ENCODE measurements at places on chromosomes 2 and 18.
A peak's percentile ranks its signal among the peaks of the same experiment; 100 is the strongest.

DNA sequence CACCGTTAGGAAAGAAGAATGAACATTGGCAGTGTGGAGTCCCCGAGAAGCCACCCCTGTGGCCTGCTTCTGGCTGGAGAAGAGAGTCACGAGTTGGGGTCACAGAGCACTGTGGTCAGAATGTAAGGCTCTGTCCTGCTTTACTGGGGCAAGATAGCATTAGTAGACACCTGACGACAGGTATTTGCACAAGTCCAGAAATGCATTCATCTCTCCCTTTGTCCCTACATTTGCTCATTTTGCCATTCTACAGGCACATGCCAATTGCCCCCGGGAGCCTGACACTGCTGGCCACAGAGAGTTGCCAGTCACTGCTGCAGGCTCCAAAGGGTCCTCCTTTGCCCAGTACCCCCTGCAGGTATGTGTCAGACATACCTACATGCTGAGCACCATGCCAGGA lies 133.3 kb downstream of the SMAD2 start:
- no peak for DNase-seq

DNA sequence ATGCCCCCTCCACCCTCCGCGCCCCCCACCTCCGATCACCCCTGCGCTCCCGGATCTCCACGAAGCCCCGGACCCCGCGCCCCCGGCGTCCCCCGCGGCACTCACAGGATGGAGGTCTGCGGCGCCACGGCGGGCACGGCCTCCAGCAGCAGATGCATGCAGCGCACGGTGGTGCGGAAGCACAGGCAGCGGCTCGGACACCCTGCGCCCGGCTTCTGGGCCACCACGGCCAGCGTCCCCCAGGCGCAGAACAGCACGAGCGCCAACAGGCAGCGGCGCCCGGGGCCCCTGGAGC lies 217 bp downstream of the PXDN start:
- peak; percentile 67 for DNase-seq

- DNase-seq: no peak
Measured at GRCh38 chr2:111199840-111200239, 79.1 kb downstream of the BCL2L11 start.

- DNase-seq: no peak
Measured at GRCh38 chr2:7594211-7594610, 677.0 kb downstream of the RNF144A start.

- DNase-seq: peak; percentile 62
Measured at GRCh38 chr2:136468799-136469369, 296.5 kb upstream of the THSD7B start.

DNA sequence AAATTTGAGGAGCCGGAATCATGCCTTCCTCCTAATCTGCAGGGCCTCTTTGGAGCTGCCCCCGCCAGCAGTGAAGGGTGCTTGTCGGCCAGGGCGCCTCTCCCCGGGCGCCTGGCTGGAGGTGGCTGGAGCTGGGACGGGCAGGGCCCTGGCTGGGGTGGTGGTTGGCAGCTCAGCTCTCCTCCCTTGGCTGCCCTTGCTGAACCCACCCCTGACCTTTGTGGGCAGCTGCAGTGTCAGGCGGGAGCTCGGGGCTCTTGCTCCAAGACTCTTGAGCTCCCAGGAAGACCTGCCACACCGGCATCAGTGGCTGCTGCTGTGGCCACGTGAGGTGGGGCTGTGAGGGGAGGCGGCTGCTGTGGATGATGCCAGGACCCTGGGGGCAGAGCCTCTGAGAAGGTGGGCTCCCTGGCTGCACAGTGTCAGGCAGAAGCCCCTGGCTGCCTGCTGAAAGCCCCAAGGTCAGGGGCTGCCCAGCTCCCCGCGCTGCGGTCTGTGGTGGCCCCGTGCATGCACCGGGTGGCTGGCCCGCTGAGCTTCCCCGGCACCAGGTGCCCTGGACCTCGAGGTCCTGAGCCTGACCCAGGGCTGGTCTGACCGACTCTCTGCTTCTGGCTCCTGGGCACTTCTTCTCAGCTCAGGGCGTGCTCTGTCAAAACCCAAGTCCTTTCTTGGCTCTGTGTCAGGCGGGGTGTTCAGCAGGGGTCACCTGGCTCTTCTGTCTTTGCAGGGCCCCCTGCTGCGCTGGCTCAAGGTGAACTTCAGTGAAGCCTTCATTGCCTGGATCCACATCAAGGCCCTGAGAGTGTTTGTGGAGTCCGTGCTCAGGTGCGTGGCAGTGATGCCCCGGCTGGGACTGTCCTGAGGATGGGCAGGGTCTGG lies 34.5 kb downstream of the PDIA6 start:
- DNase-seq: no peak

DNA sequence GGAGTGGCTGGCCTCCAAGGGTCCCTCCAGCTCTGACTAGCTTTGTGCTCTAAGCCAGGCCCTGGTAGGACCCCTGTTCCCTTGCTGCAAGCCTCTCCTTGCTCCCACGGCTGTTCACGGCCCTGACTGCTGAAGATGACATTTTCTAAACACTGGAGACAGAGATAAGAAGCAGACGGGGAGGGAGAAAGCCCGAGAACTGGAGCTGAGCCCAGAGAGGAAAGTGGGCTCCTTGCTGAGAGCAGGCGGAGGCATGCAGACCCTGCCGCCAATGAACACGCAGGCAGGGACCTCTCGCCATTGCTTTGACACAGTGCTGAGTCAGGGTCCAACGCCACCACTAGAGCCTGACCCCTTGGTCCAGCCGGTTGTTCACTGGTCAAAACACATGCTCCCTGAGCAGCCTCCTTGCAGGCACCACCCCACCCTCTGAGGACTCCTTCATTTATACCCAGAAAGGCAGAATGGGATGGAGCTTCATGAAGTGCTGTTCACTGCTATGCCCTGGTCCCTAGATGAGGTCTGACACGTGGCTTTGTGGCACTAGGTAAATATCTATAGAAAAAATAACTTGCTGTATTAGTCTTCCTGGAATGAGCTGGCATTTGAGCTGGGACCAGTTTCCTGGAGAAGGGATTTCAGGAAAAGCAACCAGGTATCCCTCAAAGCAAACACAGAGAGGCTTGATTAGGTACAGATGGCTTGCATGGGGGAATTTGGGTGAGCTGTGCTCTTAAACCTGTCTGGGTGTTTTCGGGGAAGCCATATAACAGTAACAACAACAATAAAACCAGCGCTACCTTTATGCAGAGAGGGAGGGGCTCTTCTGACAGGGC lies 65.7 kb downstream of the MCFD2 start:
- no peak for DNase-seq

DNA sequence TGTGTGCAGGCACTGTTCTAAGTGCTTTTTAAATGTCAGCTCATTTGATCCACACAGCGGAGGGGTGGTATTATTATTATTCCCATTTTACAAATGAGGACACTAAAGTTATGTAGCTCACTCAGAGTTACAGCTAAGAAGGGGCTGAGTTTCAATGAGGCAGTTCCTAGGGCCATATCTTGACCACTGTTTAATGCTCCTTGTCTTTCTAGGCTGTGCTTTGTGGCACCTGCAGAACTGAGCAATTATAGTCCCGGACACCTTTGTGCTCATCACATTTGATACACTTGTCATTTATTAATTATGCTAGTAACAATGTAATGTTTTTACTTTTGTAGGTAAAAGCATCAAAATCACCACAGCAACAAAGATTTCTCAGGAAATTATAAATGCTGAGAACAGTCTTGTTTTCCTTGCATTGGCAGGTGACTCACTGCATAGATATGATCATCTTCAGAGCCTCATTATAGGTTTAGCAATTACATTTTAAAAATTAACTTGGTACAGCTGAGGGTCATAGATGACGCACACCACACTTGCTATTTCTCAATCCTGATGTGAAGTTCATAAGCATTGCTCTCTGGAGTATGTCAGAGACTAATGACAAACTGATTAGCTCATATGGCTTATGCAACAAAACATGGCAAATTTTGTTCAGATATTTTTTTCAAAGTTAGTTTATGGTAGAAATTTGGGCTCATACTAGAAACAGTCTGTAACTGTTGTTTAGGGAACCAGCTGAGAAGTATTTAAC lies 366.8 kb downstream of the TGIF1 start:
- DNase-seq: no peak

DNA sequence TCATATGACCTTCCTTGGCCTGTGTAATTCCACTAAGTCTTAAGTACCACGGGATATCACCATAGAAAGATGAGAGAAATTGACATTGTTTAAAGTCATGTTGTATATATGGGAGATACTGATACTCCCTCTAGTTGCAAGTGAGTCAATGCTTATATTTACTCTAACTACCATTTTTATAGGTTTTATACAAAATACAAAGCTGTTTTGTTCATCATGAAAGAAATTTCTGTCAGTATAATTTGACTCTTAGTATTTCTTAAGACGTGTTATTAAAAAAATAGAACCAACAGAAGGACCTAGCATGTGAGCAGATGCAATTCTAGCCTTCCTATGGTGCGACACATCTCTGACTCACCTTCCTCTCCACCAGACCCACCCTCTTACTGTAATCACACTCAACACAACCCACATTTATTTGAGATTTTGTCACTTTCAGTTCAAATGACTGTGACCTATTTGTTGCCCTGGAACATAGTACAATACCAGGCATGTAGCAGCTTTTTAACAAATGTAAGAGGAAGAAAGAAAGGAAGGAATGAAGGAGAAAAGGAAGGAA lies 453.1 kb downstream of the CMPK2 start:
- DNase-seq: no peak

GRCh38 chr2:157696036-157696435 lies 67.4 kb upstream of the ACVR1C start:
- no peak for DNase-seq

DNA sequence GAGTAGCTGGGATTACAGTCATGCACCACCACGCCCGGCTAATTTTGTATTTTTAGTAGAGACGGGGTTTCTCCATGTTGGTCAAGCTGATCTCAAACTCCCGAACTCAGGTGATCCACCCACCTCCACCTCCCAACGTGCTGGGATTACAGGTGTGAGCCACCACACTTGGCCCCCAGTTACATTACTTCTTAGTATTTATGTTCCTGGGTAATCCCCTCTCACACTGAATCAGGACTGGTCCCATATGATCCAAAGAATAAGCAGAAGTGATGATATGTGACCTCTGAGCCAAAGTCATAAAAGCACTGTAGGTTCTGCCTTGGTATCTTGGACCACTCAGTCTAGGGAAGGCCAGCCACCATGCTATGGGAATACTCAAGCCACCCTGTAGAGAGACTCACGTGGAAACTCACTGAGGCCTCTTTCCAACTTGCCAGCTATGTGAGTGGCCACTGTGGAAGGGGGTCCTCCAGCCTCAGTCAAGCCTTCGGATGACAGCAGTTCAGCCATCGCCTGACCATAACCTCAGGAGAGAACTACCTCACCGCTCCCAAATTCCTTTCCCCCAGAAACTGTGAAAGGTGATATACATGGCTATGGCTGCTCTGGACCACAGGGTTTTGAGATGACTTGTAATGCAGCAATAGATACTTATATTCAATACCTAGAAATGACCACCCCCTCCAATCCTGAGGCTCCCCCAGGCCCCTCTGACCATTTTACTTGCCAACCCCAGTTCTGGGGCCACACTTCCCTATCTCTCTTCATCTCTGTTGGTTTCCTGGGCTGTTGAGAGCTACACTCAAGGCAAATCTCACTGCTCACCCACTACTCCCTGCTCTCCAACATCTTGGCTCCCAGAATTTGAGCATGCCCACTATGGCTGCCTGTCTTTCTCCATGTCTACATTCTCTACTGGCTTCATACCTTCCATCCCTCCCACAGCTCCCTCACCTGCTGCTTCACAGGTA lies 80.5 kb downstream of the DDX1 start:
- DNase-seq: no peak

GRCh38 chr18:47604021-47604420 lies 326.4 kb downstream of the SMAD2 start:
- no peak for DNase-seq

GRCh38 chr2:226227341-226227740 lies 572.3 kb downstream of the IRS1 start:
- no peak for DNase-seq

- no peak for DNase-seq
Measured at GRCh38 chr2:36420569-36421181, 65.1 kb downstream of the CRIM1 start.
